GM23248 (cell line): ENCODE measurements at places on chromosomes 3 and 15.

- DNase-seq, result no peak
Observed at GRCh38 chr3:107994956-107995715, 95.7 kb downstream of the CD47 start.

- DNase-seq, result no peak
Observed at GRCh38 chr3:148906667-148907066, 41.6 kb downstream of the CPA3 start.

DNA sequence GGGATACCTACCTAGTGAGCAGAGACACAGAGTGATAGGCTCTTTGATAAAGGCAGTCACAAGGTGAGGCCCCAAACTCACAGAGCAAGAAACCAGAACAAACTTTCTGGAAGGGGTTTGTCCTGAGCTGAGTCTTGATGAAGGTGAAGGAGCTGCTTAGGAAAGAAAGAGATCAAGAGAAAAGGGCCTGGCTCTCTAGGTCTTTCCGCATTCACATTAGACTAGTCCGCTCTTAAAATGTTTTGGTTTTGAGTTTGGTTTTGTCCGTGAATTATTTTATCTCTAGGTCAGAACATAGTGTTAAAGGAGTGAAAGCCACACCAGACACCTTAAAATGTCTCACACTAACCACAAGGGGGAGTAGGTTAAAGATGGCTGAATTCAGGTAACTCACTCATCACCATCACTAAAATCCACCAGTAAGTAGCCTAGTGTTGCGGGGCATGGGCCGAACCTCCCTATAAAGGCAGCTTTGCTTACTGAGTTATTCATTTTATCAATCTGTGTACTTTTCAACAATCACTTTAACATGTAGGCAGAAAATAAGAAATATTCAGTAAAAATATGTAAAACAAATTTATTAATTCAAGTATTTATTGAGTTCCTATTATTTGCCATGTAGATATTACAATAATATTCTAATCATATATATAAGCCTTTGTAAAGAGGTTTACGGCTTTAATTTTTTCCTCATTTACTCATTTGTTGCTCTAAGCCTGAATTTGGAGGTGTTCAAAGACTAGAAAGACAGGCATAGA is 121.5 kb upstream of the TSC22D2 start:
- peak; percentile 56 for DNase-seq

- no peak for DNase-seq
Observed at GRCh38 chr15:53223815-53224214, 433.7 kb upstream of the ONECUT1 start.

DNA sequence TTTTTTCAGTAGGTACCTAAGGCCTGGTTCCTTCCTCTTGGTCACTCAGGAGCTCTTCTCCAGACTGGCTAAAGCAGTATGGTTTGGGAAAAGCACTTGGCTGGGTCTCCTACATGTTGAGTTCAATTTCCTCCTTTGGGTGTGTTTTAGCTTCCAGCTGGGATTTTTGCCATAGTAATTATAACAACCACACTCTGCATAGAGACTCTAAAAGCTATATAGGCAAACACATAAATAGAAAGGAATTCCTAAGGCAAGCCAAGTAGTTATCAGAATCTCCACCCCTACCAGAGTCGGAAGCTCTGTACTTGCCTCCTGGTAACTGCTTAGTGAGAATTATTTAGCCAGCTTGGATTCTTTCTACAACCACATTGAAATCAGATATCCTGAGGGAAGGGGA is 48.6 kb downstream of the FOXL2 start:
- peak; percentile 63 for DNase-seq

- DNase-seq, result peak; percentile 76
Observed at GRCh38 chr3:155701882-155702465, 42.9 kb downstream of the PLCH1 start.

DNA sequence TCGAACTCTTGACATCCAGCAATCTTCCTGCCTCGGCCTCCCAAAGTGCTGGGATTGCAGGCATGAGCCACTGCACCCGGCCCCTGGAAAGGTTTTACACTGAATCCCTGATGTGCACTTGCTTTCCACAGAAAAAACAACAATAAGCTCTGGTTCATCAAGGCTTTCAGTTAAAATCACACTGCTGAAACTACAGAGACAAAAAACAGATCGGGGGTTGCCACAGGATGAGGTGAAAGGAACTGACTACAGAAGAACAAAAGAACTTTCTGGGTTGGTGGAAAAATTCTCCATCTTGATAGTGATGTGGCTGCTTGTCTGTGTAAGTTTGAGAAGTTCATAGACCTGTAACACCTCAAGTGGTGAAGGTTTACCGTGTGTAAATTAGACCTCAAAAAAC is 2.9 kb downstream of the RAB43 start:
- no peak for DNase-seq

- no peak for DNase-seq
Observed at GRCh38 chr3:72082776-72083462, 298.0 kb upstream of the PROK2 start.
